ENCODE measurements at places on chromosomes 7 and 10.

DNA sequence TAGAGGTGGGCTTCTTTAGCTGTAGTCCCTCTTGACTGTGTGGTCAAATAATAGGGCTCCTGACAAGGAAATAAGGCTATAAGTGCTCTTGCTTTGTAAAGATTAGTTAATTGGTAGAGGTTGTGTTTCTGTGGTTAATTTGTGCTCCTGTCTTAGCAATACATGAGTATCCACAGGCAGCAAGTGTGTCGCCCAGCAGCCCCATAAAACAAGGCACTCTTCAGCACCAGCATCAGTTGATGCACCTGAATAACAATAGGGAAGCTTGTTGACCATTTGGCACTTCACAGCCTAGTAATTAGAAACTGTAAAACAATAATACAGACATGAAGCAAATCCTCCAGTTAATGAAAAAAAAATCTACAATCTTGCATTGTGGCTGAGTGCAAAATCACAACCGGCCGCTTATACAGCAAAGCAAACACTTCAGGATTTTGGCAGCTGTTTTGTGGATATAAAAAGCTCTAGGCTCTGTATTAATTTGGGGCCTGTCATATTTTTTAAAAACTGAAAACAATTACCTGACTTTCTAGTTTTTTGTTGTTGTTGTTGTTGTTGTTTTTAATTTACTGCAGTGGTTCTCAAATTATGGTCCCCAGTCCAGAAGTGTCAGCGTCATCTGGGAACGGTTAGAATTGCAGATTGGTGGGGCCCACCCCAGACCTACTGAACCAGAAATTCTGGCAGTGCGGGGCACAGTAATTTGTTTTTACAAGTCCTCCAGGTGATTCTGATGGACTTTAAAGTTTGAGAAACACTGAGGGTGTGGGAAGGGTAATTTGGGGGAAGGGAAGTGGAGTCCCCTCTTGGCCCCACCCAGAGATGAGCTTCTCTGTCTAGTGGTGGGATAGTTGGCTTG is 56.8 kb downstream of the AUTS2 start:
- DNase-seq = no peak

- no peak for DNase-seq
Observed at GRCh38 chr10:7696545-7696944, 6.6 kb upstream of the ITIH2 start.

DNA sequence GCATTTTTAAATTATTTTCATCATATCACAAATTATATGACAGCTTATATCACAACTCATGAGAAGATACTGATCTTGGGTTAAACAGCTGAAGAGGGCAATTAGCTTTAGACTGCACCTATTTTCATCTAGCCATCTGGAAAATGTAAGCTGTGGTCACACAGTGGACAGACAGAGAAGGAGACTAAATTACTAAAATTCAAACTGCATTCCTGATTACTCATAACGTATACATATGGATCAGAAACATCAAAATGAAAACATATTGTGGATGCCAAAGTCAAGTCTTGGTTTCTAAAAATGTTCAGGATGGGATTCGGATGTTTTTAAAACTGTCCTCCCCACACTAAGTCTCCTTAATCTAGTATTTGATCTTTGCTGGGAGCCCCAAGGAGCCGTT is 6.6 kb downstream of the BBIP1 start:
- DNase-seq = no peak

GRCh38 chr7:136049117-136049516 is 72.0 kb upstream of the MTPN start:
- DNase-seq = no peak

DNA sequence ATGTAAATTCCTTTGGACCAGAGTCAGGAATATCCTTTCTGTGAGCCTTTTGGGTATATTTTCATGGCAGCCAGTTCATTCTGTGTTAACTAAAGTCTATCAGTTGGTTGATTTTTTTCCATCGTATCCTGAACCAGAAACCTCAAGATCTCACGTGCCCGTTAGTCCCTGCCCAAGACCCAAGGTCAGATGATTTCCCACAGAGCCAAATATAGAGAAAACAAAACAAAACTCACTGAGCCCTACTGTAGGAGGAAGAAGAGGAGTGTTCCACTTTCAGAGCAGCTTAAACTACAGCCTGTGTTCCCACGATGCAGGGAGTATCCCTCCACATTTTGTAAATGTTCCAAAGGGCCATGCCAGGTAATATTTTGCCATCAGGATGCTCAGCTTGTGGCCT is 96.0 kb upstream of the ADO start:
- no peak for DNase-seq

DNA sequence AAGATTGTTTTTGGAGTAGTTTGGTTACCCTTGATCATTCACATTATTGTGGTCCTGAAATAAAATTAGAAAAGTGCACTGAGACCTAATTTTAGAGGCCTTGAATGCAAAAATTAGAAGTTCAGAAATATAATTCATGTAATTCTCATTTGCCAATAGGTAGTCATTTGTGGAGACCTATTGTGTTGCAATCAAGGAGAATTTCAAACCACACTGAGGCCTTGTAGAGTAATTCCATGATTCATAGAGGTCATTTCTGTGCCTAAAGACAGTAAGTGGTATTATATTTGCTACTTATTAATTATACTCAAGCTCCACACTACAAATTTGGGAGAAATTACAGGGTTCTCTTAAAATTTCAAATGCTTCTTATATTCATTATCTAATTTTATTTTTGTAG is 946.8 kb upstream of the POT1 start:
- no peak for DNase-seq

- no peak for DNase-seq
Observed at GRCh38 chr7:114938785-114939184, 16.9 kb downstream of the MDFIC start.

DNA sequence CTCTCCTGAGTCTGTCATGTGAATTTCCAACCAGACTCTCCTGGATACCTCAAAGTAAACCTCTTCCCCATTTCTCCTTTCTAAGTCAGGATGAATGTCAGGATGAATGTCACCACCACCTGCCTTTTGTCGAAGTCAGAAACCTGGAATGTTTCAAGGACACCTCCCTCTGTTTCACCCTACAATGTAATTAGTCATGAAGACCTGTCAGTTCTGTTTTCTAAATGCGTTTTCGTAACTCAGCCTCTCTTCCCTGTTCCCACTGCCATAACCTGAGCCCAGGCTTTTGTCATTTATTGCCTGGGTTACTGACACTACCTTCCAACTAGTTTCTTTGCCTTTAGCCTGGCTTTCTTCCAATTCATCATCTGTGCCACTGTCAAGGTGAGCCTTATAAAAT is 5.5 kb upstream of the STN1 start:
- DNase-seq = no peak

DNA sequence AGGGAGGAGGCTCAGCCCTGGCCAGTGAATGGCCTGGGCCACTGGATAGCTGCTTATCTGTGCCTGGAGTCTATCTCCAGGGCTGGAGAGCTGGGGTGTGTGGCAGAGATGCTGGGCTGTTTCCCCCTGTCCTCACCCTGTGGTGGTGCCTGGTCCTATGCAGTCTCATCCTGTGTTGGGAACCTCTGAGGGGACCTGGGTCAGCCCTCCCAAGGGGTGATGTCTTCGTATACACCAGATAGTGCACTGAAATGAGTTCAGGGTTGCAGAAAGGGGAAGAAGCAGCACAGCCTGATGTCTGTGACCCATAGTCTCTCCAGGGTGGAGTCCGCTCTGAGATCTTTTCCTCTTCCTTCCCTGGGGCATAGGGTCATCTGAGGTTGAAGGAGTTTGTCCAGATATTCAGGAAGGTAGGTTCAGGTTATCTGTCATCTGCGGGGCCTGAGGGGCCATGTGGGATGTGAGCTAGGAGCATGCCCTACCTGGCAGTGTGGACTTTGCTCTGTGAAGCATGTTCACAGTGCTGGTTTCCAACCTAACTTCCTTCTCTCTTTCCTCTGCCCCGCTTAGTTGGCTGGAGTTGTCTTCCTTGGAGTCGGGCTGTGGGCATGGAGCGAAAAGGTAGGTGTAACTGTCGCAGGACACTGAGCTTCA is 33.4 kb upstream of the SH2D4B start:
- DNase-seq = no peak

GRCh38 chr10:19968745-19969144 is 152.5 kb downstream of the PLXDC2 start:
- no peak for DNase-seq

GRCh38 chr7:97844036-97844435 is 28.2 kb downstream of the ASNS start:
- DNase-seq = peak; percentile 13

GRCh38 chr7:121140790-121141189 is 152.3 kb downstream of the CPED1 start:
- DNase-seq = no peak

DNA sequence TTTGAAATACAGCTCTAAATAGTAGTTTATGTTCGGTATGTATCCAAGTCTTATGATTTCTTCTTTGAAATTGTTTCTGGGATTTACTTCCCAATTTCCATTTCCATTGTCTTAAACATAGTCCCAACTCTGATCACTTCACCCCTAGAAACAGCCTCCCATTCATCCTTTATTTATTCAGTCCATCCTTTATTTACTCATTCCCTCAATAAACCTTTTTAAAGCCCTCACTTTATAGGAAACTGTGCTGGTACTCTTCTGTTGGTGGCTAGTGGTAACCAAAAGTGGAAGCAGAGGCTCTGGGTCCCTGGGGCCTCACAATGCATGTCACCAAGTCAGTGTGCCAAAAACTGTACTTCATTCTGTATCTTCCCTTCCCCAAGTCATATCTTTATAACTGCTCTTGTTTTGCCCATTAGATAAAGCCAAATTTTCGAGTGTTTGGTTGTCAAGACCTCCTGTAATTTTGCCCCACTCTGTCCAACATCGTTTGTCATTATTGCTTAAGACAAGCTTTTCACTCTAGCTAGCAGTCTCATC is 3.9 kb upstream of the EPC1 start:
- no peak for DNase-seq

GRCh38 chr10:16686054-16686902 is 130.9 kb downstream of the RSU1 start:
- no peak for DNase-seq

DNA sequence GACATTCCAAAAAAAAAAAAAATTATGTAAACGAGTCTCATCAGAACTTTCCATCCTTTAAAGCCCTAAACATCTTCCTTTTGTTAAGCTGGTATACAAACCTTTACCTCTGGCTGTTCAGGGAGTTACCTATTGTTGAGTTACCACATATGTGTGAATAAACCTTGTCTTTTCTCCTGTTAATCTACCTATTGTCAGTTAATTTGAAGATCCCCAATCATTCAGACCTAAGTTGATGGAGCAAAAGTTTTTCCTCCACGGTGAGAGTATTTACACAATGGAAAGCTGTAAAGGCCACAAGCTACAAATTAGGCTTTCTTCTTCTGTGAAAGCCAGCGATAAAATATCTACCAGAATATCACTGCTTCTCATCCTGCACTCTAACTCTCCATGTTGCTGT is 80.3 kb downstream of the SKAP2 start:
- DNase-seq = no peak

DNA sequence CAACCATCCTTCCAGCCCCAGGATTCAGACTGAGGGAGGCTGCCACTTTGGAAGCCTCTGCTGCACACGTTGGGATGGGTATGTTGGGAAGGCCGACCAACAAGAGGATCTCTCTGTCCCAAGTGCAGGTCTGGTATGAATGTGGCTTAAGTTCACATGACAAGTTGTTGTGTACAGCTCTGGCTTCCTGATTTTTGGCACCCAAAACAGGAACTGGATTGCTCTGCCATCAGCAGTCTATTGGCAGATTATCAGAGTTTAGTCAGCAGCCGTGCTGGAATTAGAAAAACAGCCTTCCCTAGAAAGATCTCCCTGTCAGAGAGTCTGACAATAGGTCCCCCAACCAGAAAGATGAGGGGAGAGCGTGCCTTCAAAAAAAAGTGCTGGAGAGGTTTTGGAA is 66.9 kb downstream of the GOLGA7B start:
- no peak for DNase-seq

GRCh38 chr7:159031750-159032149 is 112.9 kb downstream of the VIPR2 start:
- DNase-seq = no peak

DNA sequence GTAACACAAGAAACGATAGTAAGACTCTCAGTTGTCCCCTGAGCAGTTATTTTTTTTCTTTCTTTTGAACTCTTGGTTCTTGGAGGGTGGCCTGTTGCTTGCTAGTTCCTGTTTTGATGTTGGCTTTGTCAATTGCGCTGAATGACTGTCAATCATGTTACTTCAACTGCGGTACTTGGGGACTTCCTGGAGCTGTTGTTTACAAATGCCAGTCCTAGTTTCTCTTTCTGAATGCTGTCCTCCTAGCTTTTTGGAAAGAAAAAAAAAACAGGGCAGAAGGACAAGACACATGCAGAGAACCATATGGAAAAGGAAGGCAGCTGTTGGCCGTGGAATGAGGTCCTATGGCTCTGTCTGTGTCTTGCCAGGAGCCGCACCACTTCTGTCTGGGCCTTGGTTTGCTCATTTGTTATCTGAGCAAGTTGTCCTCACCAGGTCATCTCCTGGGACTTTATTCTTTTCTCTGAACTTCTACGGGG is 7.0 kb upstream of the PDCD4 start:
- no peak for DNase-seq

GRCh38 chr7:50681432-50682045 is 101.2 kb downstream of the GRB10 start:
- DNase-seq = no peak

GRCh38 chr10:78301891-78302738 is 268.5 kb downstream of the RPS24 start:
- no peak for DNase-seq

- DNase-seq = no peak
Observed at GRCh38 chr10:49323896-49324270, 24.9 kb downstream of the C10orf71 start.

- DNase-seq = peak; percentile 8
Observed at GRCh38 chr10:63929831-63930467, 408.7 kb downstream of the REEP3 start.

DNA sequence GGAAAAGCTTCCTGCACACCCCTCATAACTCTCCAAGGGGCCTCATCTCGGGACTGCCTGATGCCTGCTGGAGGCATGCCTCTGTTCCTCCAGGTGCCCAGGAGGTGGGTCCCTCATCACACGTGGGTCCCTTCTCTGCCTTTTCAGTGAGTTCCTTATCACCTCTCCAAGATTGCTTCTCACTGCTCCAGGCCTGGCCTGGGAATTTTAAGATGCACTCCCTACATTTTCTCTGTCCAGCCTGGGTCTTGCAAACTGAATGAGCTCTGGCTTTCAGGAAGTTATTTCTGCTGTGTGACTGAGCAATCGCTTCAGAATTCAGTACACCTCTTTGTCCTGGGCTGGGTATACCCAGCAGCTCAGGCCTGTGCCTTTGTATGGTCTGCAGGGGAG is 43.8 kb downstream of the LRRC18 start:
- no peak for DNase-seq

DNA sequence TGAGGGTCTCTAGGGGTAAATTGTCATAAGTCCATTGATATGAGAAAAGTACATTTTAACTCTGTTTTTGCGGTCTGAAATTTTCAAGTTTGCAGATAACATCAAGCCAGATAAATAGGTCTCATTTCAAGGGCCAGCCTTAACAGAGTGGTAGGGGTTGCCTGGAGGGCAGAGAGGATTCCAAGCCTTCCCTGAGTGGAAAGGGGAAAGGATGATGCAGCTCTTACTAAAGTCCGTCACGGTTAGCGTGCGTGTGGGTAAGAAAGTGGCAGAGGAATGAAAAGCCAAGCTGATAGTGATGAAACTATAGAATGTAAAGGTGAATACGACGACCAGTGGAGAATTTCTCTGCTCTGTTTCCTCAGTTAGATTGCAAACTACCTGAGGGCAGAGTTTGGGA is 71.6 kb downstream of the ADRA2A start:
- DNase-seq = no peak

GRCh38 chr7:158414486-158414961 is 173.1 kb downstream of the PTPRN2 start:
- DNase-seq = no peak

Measured in RWPE1 (cell line).